Osteoblast (primary cell): ENCODE measurements at places on chromosomes 5 and 9. TPM values are rescaled to one million over a fixed set of nuclear protein-coding genes. Genes with fewer than 3 reads are reported as not detected.

DNA sequence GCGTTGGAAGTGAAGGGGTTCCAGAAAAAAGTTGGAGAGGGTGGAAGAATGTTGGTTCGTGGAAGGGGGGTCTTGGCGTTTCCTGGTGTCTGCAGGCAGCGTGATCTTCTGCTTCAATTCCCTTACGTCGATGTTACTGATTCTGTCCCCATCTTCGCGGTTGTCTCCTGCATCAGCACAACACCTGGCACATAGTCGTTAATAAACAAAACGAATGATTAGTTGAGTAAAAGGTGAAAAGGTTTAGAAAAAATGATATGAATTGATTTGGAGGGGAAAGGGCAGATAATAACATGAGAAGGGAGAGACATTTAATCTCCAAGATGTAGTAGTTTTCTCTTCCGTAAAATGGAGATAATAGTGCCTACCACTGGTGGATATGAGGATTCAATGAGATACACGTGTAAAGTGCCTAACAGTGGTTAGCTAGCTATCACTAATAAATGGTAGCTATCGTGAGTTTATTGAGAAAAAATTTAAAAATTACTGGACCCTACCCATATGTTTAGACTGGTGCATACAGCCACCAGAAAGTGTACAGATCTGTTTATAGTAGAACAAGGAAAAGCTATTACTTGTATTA lies 556 bp downstream of the MTREX start:
- peak; percentile 51 for DNase-seq
- peak overlapping the region; percentile 91 for H3K4me3 ChIP-seq
- no peaks in the 10 kb centered on the region for H3K36me3 ChIP-seq

DNA sequence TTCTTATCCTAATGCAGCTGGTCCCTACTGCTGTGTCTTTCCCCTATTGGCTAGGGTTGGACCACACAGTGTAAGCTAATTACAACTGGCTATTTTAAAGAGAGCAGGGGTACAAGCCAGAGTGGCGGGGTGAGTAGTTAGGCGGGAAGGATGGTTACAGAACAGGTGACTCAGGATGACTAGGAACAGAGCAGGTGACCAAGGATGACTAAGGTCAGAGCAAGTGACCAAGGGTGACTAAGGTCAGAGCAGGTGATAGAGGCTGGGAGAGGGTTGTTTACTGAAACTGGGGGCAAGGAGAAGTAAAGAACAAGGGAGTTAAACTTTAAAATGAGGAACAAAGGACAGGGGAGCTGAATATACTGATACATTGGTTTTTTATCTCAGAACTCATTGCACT lies 125.4 kb downstream of the PTTG1 start:
- no peak for DNase-seq
- no peak overlapping the region for H3K27ac ChIP-seq
- no peaks in the 10 kb centered on the region for H3K36me3 ChIP-seq
- H3K4me3 ChIP-seq, result no peak overlapping the region

GRCh38 chr9:38263532-38263931 lies 129.0 kb upstream of the ALDH1B1 start:
- H3K4me3 ChIP-seq, result no peak overlapping the region
- H3K4me1 ChIP-seq, result no peaks in the 10 kb centered on the region
- no peaks in the 10 kb centered on the region for H3K36me3 ChIP-seq
- DNase-seq, result no peak
- no peak overlapping the region for H3K27ac ChIP-seq
- H3K27me3 ChIP-seq, result peaks cover 5% of the 10 kb centered on the region

ENG gene
- 60.8 and 87.5 TPM in 2 replicates for total RNA-seq

- DNase-seq, result peak; percentile 64
- no peaks in the 10 kb centered on the region for H3K27me3 ChIP-seq
- peak overlapping the region; percentile 81 for H3K4me3 ChIP-seq
- peaks cover 53% of the 10 kb centered on the region for H3K4me1 ChIP-seq
- no peaks in the 10 kb centered on the region for H3K36me3 ChIP-seq
These were observed 1.1 kb downstream of the PTGER4 start for GRCh38 chr5:40680741-40681362.

DNA sequence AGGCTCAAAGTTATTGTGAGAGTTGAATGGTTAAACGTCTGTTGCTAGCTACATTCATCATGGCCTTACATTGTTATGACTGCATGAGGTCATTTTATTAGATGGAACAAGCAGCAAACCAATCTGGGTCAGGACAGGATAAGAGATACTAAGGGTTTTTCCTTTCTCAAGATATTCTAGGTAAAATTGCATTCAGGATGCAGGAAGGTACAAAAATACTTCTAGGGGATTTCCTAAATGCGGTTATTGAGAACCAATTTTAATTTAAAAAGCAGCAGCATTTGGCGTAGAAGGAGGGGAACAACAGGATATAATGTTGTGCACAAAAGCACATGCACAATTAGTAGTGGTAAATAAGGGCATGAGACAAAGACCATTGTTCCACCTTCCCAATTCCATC lies 39.2 kb upstream of the LURAP1L start:
- H3K36me3 ChIP-seq, result no peaks in the 10 kb centered on the region
- DNase-seq, result no peak
- H3K27me3 ChIP-seq, result no peaks in the 10 kb centered on the region
- H3K4me1 ChIP-seq, result peaks cover 3% of the 10 kb centered on the region

DNA sequence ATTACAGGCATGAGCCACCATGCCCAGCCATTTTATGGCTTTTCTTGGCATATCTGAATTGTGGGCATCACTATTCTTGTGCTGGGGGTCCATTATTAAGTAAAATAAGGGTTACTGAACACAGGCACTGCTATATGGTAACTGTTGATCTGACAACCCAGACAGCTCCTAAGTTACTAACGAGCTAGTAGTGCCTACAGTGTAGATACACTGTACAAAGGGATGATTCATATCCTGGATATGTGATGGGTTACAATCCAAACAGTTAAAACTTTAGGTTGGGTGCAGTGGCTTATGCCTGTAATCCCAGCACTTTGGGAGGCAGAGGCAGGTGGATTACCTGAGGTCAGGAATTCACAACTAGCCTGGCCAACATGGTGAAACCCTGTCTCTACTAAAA lies 4.3 kb downstream of the CD14 start:
- H3K4me1 ChIP-seq, result peaks cover 28% of the 10 kb centered on the region
- H3K36me3 ChIP-seq, result no peaks in the 10 kb centered on the region
- H3K27ac ChIP-seq, result no peak overlapping the region
- peaks cover 7% of the 10 kb centered on the region for H3K27me3 ChIP-seq
- H3K4me3 ChIP-seq, result no peak overlapping the region

DAB2 gene
- 277 and 296 TPM in 2 replicates for total RNA-seq

TMEM174 gene
- total RNA-seq, result not detected in 2 replicates

PHF24 gene
- under 0.01 TPM in 1 of 2 replicates, not detected in the other for total RNA-seq

ADGRV1 gene
- under 0.01 TPM in 1 of 2 replicates, not detected in the other for total RNA-seq

HMCN2 gene
- under 0.01 TPM in 2 replicates for total RNA-seq

GRCh38 chr5:53335115-53335514 lies 145.3 kb upstream of the FST start:
- peak overlapping the region; percentile 94 for H3K27ac ChIP-seq
- no peaks in the 10 kb centered on the region for H3K27me3 ChIP-seq
- no peak for DNase-seq
- peaks cover 48% of the 10 kb centered on the region for H3K4me1 ChIP-seq

- peaks cover 55% of the 10 kb centered on the region for H3K4me1 ChIP-seq
- peak overlapping the region; percentile 97 for H3K27ac ChIP-seq
- no peaks in the 10 kb centered on the region for H3K36me3 ChIP-seq
- H3K27me3 ChIP-seq, result no peaks in the 10 kb centered on the region
These were observed 204.2 kb upstream of the HAPLN1 start for GRCh38 chr5:83924891-83925290.
